ENCODE measurements at places on chromosomes 5 and 9.

DNA sequence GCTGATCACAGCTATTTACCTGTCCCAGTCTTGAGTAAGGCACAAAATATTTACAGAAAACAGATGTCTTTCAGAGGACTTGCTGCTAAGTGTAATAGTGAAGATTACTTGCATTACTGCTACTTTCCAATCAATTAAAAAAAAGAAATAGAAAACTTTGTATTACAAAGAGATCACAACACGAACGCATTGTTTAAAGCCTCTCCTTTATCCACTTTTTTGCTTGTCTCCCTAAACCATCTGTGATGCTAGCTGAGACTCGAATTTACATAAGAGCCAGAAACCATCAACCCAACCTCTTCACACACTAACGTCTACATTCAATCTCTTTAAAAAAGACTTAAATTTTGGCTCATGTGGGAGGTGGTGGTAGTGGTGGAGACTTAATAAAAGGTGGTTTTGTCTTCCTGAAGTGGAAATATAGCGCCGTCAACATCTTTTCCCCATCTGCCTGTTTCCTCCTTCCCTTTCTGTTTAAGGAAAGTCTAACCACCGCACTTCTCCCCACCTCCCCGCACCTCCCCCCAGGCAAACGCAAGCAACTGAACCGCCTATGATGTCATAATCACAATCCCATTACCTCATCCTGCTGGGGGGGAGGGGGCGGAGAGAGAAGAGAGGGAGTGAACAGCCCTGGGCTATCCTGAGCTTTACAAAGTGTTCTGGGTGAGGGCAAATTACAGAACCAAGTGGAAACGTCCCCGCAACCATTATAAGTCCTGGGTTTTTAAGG, 948 bp upstream of the FAM53C start:
- no peak for DNase-seq

- no peak for DNase-seq
These were observed 225.8 kb downstream of the ADAMTSL1 start for GRCh38 chr9:18699764-18700163.

DNA sequence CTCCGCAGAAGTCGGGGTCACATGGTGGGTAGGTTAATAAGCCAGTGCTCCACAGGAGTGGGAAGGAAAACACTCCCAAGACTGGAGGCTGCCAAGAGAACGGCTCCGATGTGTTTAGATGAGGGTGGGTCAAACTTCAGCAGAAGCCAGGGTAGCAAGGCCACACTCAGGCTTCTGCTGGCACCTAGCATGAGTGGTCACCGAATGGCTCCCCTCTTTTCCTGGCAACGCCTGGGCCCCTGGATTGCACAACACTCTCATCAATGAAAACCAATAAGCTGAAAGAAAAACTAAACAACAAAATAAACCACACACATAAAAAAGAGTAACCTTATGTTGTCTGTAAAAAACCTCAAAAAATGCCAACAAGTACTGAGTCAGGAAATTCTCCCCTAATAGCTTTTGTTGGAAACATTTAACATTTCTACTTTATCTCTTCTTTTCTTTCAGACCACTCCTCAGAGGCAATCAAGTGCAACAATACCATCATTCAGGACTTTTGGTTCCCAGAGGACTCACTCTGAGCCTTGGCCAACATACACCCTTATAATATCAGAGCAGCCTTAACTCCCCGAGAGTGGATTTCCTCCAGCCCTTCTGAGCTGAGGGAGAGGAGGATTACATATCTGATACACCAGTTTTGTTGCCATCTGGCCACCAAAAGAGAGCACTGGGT, 279.9 kb downstream of the ENC1 start:
- no peak for DNase-seq

DNA sequence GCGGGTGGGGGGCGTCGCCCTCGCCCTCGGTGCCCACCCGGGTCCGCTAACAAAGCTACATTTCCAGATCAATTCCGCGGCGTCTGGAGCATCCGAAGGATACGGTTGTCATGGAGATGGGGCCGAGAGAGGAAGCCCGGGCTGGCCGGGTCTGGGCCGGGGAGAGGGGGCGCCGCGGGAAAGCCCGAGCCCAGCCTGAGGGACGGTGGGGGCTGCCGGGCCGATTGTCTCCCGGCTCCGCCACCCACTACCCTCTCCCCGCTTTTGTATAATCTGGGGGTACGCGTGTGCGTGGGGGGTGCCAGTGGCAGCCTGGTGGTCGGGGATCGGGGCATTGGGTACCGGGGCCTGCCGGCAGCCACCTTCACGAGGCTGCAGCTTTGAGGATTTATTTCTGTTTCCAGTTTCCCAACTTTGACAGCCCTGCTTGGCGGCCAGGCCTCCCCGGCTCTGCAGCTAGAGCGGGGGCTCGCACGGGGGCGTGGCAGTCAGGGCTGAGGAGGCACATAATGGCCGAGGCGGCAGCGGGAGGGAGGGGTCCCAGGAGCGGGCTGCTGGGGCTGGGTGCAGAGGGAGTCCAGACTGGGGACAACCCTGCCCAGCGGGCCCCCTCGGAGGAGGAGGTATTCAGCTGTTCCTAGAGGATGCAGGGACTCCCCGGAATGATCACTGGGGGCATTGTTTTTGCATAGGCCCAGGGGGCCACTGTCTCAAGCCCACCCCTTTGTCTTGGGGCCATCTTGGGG, 626 bp downstream of the PSD2 start:
- no peak for DNase-seq

DNA sequence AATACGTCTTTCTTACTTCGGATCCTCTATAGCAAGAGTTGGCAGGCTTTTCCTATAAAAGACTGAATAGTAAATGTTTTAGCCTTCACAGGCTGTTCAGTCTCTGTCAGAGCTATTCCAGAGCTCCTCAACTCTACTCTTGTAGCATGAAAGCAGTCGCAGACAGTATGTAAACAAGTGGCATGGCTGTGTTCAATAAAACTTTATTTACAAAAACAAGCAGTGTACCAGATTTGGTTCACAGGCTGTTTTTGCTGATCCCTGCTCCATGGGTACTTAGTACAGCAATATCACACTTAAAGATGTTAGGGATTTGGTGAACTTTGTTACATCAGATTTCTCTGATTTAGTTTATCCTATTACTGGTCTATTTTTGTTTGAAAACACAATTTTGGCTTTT, 235.2 kb downstream of the MLLT3 start:
- no peak for DNase-seq

- DNase-seq: no peak
These were observed 101.5 kb downstream of the ARHGEF28 start for GRCh38 chr5:73727470-73727869.

- no peak for DNase-seq
These were observed 22.0 kb downstream of the MYO10 start for GRCh38 chr5:16914108-16914435.

DNA sequence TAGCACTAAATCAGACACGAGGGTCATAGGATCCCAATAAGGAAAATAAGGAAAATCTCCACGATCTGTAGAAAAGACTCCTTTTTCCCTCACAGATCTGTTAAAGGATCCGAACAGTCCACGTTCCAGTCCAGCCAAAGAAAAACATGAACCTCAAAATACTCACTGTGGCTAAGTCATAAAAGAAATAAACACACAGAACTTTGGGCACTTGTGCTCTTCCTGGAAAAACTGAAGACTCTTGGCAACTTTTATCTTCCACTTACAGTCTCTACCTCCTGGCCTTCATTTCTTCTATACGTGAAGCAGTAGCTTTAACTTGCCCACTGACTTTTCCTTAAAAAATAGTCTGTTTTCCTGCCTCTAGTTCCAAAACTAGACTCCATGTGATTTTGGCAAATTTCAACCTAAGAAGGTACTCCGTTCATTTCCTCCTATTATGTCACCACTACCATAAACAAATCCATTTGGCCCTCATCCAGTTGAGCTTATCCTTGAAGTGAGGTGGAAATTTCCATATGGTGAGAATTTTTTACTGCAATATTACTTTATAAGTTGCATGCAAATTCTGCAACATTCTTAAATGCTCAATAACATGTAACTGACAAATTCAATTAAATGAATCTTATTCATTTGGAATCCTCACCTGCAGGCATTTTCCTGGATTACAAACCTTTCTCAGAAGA, 5.3 kb upstream of the LHFPL2 start:
- no peak for DNase-seq

DNA sequence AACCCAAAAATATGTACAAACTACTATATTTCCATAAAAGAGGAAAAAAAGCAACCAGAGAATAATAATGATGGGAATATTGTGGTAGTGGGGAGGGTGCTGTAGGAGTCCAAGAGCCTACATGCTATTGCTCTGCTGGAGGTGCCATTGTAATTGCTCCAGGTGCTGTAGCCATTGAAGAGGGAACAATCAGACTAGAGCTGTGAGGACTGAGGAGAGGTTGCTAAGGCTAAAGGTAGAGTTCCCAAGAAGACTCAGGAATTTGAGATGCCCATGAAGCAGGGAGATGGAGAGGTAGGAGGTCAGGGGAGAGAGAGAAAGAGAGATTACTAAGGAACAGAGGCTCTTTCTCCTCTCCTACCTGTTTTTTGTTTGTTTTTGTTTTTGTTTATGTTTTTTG, 394.0 kb downstream of the DMRTA1 start:
- DNase-seq: no peak

DNA sequence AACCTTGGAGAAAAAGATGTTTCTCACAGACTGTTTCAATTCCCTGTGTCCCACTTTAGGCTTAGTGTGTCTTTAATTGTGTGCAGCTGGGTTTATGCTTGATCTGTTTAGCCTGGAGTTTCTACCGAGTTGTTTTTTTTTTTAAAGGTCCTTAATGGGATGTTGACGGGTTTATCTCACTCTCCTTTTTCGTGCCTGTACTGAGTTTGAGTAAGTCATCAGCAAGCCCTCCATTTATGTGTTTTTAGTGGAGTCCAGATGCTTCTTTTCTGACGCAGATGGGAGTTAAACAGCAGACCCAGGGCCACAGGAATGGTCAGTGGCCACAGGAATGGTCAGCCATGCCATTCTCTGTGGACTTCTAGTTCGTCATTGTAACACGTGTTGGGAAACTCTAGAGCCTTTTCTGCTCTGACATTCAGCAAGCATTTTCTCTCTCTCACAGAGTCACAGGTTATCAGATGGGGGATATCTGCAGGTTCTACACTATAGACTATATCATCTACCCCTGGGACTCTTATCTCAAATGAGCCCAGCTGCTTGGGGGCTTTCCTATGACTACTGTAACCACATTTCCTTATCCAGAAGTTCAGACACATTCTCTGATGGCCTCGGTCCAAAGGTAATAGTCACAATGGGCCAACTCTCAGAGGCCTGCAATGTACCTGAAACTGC, 190.5 kb downstream of the TTLL11 start:
- DNase-seq: no peak

DNA sequence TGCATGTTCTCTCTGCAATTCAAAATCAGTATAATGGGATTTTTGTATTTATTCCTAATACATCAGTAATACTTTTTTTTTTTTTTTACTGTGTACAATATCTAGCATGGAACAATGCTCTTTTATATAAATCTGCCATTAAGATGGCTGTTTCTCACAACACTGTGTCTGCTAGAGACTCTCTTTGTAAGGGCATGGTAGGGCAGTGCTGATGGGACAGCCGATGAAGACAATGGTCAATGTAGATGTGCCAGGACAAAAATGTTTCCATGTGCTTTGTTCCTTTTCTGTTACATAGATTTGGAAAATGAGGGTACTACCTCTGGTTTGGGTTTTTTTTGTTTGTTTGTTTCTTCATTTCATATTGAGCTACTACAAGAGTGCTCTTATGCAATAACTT, 95.3 kb upstream of the ITGA2 start:
- DNase-seq: no peak

GRCh38 chr5:82622205-82622604, 344.1 kb upstream of the RPS23 start:
- DNase-seq: no peak

DNA sequence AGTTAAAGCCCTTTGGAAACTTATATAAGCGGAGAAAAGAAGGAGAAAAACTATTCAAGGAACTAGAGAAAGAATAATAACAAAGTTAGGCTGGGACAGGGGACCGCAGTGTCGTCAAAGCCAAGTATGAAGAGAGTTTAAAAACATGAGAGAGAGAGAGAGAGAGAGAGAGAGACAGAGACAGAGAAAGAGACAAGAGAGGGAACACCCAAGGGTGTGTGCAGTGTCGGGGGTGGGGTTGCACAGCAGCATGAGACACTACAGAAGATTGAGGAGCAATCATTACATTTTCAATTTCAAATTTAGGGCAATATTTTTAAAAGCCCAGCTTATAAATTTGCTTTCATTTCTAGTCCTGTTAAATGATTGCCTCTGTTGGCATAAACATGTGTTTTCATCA, 74.3 kb downstream of the NNT start:
- DNase-seq: no peak

- DNase-seq: no peak
These were observed 69.5 kb upstream of the TAS2R1 start for GRCh38 chr5:9699681-9700080.

DNA sequence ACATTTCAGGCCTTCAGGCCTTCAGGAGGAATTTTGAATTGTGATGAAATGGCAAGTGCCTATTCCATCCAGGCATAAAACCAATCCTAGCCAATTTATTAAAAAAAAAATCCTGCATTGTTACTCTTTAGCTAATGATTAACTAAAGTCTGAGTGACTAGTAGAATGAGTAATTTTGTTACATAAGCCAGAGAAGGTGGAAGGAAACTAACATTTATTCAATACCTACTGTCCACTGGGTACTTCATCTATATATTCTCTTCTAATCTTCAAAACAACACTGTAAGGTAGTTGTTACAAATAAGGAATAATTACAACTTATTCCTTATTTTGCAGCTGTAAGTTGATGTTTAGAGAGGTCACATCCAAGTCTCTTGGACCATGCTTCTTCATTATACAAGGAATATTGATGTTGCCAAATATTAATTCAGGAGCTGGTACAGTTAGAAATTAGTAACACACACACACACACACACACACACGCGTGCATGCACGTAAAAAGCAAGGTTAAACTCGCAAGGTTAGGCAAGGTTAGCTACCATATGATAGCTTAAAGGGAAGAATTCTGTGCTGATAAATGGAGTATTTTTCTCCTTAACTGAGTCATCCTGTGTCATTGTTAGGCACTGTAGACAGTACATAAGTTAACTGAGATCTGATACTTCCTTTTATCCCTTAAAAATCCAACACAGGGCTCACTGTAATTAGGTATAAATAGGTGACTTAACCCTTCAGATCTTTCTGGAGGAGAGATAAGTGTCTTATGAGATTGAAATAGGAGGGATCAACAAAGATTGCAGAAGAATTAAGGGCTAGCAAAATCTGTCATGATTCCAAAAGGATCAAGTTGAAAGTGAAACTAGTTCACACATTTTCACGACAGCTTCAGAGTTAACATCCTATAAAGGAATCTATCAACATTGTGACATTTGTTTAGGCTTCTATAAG, 596.9 kb downstream of the PDE4D start:
- no peak for DNase-seq

Data from NAMALWA (cell line).